Activated CD8-positive, alpha-beta memory T cell treated with anti-CD3 and anti-CD28 coated beads for 1 hour (primary cell): ENCODE measurements at places on chromosomes 1 and 21.

DNA sequence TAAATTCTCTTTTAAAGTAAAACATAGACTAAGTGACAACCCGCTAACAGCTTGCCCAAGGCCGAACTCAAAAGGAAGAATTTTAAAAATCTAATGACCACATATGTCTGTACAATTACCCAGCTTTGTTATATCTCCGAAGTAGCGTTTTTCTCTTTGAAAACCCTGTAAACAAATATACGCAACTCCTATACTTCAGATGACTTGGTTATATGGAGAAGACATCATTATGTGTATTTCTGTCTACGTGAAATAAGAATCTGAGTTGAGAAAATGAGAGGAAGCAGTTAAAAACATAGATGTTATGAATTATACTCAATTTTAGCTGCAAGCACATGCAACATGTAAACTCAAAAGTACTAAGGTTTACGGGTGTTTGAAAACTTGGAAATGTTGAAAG, 2.0 kb downstream of the PBX1 start:
- DNase-seq, result no peak

GRCh38 chr1:204634260-204634910, 51.2 kb downstream of the LRRN2 start:
- DNase-seq, result no peak

- no peak for DNase-seq
These were observed 45.8 kb upstream of the SERBP1 start for GRCh38 chr1:67476006-67476482.

- DNase-seq, result no peak
These were observed 161.3 kb upstream of the PTGFR start for GRCh38 chr1:78329475-78329874.
